ENCODE measurements at places on chromosomes 7 and 10.
A peak's percentile ranks its signal among the peaks of the same experiment; 100 is the strongest.

DNA sequence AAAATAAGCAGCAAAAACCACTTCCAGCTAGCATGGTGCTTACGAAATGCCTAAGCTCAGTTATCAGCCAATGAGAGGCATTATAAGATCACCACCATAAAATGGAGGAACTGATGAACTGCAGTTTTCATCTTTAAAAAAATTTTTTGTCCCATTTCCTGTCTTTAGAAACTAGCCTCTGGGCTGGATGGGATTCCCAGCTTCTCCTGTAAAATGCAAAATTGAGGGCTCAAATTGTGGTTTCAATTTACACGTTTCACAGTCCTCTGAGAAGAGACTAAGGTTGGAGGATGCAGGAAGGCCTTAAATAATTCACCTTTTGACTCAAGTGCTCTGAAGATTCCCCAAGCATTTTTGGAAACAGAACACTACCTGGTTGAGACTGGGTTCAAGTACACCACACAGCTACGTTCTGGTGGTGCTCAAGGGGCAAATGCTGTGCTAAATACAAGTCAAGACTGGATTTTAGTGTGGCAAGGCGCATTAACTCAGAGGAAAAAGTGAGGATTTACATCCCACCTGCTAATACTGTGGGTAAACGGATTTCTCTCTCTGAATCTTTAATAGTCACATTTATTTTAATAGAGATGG, 951 bp downstream of the ZNF25 start:
- peak; percentile 15 for DNase-seq

DNA sequence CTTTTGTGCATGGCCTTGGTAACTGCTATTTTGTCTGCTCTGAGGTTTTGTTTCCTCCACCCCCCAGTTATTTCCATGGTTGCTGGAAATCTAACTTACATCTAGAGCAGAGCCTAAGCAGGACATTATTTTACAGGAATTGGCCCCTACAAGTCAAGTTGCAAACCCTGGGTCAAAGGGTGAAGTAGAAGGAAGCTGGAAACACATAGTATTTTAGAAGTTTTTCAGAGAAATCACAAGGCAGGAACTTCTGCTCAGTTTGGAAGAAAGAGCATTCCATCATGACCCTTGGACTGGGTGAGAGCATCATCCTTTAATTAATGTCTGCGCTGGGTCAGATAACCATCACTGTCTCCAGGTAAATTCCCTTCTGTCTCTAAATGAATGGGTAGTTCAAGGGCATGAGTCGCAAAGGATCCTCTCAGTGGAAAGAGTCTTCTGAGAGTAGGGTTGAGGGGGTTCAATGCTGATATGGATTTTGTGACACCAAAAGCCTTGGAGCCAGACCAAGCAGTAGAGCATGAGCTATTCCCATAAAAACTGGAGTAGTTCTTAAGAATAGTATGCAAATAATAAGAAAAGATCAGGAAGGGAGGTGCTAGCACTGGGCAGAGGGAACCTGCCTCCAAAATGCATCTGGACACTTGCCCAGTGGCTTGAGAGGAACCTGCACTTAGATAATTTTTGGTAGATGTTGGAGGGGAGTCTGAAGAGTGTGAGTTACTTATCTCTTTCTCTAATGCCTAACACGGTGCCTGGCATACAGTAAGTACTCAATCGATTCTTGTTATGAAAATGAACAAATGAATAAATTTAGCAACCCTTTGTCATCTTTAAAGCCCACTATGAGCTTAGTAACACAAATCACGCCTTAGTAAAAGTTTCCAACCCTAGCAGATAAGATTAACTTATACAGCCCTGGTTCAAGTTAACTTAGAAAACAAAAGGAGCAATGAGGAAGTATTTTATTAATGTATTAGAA, 160.6 kb upstream of the ADO start:
- no peak for DNase-seq

GRCh38 chr10:131511391-131511790, 199.9 kb upstream of the TCERG1L start:
- DNase-seq = no peak

DNA sequence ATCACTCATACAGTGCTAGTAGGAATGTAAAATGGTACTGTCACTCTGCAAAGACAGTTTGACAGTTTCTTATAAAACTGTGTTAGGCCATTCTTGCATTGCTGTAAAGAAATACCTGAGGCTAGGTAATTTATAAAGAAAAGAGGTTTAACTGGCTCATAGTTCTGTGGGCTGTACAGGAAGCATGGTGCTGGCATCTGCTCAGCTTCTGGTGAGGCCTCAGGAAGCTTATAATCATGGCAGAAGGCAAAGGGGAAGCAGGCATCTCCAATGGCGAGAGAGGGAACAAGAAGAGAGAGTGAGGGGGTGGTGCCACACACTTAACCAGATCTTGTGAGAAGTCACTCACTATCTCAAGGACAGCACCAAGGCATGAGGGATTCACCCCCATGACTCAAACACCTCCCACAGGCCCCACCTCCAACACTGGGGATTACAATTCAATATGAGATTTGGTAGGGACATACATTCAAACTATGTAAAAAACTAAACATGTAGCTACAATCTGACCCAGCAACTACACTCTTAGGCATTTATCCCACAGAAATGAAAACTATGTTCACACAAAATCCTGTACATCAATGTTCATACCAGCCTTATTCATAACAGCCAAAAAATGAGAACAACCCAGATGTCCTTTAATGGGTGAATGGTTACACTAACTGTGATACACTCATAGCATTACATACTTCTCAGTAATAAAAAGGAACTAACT, 5.0 kb downstream of the ALDH18A1 start:
- peak; percentile 76 for DNase-seq

GRCh38 chr10:80413271-80413996, 5.1 kb downstream of the PRXL2A start:
- DNase-seq = peak; percentile 87

DNA sequence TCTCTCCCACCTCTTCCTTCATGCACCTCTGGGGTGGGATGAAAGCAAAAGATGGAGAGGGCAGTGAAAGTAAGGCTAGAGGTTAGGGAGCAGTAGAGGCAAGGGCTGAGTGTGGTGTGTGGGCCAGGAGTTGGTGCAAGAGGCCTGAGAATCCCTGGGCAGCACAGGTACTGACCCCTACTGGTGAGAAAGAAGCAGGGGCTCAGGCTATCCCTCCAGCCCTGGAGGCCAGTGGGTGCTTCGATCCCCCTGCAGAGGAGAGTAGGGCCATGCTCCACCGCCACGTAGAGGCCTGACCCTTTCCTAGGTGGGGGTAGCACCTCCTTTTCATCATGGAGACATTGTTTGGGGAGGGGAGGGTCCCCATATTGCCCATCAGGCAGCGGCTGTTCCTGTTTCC, 9.8 kb downstream of the CDHR1 start:
- DNase-seq = no peak

- no peak for DNase-seq
These were observed 70.8 kb upstream of the FGFR2 start for GRCh38 chr10:121669028-121669374.

DNA sequence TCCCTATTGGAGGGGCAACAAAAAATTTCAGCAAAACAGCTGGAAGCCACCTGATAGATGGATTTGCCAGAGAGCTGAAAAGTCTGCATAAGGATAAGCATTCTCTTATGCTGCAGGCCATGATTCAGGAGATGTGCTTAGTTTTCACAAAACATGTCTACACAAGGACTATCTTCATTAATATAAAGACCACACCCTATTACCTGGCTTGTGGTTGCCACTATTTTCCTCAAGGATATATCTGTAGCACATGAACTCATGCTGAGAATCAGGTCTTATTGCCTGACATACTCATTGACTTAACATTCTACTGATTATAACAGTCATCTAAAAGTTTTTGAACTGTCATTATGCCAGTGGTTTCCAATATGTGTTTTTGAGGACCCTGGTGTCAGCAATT, 7.1 kb upstream of the COL17A1 start:
- DNase-seq = no peak

- no peak for DNase-seq
These were observed 11.6 kb downstream of the ADCK2 start for GRCh38 chr7:140684066-140684950.

DNA sequence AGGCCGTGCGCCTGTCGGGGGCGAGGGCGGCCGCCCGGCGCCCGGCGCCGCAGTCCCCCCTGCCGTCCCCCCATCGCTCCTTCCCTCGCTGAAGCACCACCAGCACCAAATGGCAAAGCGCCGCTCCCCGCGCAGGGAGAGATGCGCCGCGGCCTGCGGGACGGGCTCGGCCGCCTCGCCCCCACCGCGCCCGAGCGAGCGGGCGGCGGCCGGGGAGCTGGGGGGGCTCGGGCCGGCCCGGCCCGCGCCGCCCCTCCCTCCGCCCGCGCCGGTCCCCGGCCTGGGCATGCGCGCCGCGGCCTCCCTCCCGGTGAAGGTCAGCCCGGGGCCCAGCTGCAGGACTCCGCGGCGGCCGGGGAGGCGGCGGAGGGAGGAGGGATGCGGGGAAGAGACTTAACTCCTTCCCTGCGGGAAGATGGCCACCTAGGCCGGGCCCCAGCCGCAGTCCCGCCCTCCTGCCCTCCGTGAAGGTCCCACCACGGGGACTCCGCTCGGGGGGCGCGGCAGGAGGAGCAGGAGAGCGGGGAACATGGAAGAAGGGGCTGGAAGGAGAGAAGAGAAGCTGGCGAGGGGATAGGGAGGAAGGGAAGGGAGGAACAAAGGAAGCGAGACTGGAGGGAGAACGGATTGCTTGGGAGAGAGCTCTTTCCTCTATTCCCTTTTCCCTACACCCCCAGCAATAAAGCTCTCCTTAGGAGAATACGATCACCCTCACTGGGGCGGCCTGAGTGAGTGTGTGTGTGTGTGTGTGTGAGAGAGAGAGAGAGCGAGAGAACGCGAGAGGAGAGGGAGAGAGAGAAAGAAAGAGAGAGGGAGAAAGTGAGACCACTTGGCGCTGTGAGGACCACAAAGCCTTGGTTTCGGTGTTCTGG, 3.4 kb upstream of the SMARCD3 start:
- DNase-seq = peak; percentile 73

DNA sequence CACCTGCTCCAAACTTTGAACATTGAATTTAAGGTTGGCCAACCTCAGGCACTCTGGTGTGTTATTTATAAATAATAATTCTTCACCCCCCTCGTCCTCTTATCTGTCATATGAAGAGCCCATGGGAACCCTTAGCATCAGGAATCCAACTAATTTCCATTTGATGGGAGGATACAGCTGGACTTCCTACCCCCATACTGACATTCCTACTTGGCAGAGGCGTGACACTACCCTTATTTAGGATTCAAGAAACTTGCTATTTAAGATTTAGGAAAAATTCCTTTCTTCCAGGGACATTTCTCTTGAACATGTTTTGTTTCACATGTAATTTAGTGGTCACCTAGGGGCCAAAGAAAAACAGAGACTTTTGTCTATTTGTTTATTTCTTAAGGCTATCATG, 171.9 kb upstream of the NRP1 start:
- no peak for DNase-seq

DNA sequence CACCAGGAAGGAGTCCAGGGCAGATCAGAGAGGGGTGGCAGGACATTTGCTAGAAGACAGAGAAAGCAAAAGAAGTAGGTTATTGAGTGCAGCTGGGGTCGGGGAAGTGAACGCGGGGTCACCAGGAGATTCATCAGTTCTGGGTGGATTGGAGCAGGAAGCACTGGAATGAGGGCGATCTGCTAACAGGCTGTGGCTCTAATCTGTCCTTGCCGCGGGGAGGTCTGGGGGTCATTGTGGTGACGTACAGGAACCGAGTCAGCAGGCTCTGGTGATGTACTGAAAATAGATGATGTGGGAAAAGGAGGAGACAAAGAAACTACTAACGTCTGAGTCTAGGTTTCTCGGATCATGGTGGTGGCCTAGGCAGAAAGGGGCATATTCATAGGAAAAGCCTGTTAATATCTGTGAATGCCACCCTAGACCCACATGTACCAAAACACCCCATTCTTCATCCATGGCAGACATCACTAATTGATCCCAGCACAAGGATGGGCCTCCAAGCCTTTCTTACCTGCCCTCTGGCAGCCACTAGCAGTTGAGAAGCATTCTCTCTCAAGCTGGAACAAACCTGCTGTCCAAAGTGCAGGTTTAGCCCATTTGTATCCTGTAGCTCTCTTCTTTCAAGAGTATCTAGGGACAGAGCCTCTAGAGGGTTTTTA, 134.5 kb downstream of the C10orf105 start:
- DNase-seq = peak; percentile 6

GRCh38 chr10:89279421-89279869, 22.4 kb upstream of the IFIT2 start:
- DNase-seq = peak; percentile 32

DNA sequence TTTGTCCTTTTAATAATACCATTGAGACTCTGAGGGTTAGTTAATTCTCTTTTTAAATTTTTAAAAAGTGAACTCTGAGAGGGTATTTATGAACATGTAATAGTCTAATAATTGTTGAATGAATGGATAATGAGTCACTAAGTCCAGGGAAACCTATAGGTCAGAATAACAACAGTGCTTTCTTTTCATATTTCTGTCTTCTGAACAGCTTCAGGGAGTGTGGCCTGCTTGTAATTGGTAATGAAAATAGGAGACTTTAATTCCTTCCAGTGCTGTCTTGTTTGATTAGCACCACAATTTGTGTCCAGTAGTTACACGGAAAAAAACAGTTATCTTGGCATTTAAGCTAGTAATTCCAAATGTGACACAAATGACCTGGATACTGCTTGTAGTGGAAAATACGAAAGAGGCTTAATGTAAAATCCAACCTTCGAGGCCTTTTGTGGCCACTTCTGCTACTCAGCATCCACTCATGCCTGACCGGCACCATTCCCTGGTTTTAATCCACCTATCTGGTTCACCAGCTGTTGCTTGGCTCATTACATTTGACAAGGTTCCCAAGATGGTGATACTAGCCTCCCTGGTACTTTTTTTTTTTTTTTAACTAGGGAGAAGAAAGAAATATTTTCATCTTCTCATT, 149.3 kb upstream of the IMMP2L start:
- no peak for DNase-seq

GRCh38 chr10:98628206-98628605, 181.5 kb upstream of the HPS1 start:
- no peak for DNase-seq

DNA sequence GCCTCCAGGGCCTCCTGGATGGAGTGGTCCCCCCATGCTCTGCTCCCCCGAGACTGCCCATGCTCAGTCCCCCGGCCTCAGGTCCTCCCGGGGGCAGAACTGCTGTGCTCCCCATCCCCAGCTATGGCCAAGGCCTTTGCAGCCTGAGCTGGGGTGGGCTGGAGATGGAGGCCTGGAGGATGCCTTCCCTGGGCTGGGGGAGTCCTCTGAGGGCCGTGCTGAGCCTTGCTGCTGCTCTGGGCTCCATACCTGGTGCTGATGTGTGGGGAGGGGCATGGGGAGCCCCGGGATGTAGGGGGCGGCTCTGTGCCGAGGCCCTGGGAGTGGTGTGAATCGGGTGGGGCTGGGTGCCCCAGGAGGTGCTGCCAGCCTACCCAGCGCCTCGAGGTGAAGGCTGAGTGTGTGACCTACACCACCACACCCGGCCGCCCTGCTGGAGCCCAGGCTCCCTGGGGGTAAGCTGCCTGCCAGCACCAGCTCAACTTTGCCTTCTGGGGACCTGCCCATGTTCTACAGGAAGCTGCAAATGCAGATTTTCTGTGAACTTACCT, 109.5 kb downstream of the UNCX start:
- DNase-seq = no peak

GRCh38 chr10:69913606-69914382, 112.1 kb downstream of the COL13A1 start:
- DNase-seq = no peak
